NCI-H526 treated with DMSO at 0.1 percent for 48 hours (cell line): ENCODE measurements at places on chromosomes 3 and 15.

- no peak for DNase-seq
Measured at GRCh38 chr15:95868970-95869369, 461.5 kb upstream of the NR2F2 start.

DNA sequence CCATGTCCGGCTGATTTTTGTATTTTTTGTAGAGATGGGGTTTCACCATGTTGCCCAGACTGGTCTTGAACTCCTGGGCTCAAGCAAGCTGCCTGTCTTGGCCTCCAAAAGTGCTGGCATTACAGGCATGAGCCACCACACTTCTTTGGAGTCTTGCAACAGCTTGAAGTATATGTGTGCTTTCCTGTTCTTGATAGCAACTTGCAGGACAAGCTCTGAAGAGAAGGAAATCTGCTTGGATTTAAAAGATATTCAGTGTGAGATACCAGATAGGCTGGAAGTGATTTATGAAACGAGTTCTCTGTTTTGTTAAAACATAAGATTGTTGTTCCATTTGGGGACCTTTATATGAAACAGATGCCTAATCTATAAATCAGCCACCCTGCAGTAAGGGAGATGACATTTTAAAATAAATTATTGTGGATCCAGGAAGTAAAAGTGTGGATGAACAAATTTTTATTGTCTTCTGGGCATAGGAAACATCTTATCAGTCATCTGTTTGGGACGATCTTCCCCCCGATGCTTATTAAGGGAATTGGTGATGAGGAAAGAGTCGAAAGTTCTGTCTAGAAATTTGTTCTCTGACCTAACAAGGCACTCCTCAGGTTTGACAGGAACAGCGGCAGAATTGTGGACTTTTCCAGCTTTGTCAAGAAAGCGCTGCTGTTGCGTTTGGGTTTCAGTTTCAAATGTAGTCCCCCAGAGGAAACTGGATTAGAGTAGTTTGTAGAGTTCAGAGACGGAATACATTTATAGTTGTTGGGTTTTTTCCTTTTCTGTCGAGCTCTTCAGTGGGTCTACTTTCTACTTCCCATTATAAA lies 53.7 kb upstream of the MAGI1 start:
- no peak for DNase-seq

GRCh38 chr3:51304230-51304629 lies 80.9 kb upstream of the MANF start:
- DNase-seq = no peak

- no peak for DNase-seq
Measured at GRCh38 chr3:182083112-182083511, 371.4 kb downstream of the SOX2 start.
